A172 (cell line): ENCODE measurements at places on chromosomes 1 and 21. TPM values are rescaled to one million over a fixed set of nuclear protein-coding genes. Genes with fewer than 3 reads are reported as not detected.

DNA sequence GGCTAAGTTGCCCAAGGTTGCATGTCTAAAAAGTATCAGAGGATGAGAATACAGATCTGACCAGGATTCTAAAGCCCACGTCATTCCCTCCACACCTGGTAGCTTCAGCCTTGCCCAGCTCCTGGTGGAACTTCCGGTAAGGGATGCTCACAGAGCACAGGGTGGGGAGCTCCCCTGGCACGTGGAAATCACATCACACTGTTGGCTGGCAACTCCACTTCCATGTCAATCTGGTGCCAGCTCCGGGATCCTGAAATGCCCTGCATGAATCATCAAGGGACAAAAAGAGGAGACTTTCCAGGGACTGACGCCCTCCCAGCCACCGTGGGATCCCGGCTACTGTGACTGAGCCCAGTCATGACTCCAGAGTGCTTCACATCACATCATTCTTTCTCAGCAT is 12.4 kb upstream of the BCAR3 start:
- peak; percentile 90 for DNase-seq

GRCh38 chr1:168236836-168237611 is 11.2 kb downstream of the SFT2D2 start:
- no peak for DNase-seq

The CAPN8 gene
- total RNA-seq: not detected in 2 replicates

DNA sequence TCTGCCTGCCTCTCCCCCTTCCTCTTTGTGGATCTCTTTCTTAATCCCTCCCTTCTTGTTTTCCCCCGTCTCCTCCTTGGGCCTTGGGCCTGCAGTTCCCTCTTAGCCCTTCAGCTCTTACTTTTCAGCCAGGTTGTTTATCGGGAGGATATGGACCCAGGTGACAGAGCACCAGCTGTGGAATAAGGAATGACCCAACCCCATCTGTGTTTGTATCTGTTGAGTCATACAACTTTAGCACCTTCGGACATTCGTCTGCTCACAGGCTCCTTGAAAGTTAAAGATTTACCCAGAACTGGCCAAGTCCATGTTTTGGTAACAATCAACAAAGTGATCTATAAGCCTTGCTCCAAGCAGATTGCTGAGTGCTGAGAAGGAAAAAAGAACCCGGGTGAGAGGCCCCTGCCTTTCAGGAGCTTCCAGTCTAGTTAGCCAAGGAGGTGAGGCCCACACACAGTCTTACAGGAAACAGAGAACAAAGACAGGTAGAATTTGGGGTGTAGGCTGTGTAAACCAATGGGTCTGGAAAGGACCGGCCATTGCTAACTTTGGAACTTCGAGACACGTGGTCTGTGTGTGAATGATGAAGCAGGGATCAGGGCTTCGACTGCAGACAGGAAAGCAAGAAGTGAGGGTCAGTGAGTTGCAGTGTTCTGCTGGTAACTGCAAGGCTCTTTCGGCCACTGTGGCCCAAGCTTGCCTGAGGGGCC is 66.7 kb upstream of the F3 start:
- no peak for DNase-seq

DNA sequence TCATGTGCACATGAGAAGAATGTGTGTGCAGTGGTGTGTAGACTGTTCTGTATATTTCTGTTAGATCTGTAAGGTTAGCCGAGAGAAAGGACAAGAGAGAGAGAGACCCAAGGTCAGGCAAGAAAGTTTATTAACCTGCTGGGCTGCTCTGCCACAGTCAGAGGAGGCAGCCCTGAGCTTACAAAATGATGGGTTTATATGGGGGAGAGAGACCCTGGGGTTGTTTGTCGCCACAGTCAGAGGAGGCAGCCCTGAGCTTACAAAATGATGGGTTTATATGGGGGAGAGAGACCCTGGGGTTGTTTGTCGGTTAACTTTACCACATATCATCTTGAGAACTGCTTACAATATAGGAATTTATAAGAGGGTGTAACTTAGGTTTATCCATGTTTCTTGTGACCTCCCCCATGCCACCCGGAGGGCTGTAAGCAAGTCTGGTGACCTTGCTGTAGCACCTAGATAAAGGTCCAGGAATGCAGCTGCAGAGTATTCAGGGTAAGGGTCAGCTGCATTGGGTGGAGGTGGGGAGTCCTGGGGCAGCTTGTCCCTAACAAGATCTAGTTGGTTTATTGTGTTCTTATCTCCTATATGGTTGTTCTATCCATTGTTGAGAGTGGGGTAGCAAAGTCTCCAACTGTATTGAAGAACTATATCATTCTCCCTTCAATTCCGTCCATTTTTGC is 9.3 kb upstream of the ZBTB40 start:
- DNase-seq: no peak

- no peak for DNase-seq
Measured at GRCh38 chr1:229088711-229089110, 182.2 kb upstream of the RAB4A start.

DNA sequence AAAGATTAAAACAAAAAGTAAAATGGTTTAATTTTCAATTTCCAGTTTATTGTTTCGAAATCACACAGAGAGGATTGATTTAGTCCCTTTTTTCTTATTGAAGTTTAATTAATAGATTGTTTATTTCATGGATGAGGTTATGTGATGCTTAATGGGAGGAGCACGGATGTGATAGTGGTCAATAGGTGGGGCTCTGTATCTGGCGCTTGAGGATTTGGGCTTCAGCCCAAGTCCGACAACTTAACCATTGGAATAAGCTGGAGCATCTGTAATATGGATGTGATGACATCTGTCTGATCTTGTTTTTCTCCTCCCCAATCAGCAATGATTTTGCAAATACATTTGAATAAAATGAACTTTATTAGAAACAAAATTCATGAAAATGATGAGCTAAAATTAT is 169.2 kb downstream of the LYPLAL1 start:
- DNase-seq: no peak

DNA sequence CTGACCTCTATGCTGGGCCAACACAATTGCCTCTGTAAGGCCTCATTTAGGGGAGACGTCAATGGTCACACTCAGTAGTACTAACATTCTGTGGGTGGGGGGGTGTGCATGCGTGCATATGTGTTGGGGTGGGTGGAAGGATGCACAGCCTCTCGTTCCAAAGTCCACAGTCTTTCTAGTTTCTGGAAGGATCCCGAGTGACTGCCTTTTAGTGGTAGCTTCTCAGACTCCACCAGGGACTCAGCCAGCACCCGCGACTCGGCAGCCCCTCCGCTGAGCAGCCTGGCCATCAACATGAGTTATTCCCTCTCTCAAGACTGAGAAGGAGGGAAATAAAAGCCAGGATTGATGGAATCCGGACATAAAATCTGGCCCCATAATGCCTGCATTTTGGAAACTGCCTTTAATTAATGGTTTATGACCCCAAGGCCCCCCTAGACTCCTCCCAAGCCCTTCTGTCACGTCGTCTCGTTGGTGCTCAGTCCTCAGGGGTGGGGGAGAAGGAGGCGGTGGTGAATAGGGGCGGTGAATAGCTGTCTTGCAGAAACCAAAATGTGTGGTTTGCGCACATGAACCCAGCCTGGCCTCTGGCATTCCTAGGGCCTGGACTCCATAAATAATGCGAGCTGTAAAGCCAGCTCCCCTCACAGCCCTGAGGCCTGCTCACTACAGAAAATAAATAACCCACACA is 65.1 kb upstream of the TMEM51 start:
- DNase-seq: no peak

- peak; percentile 63 for DNase-seq
Measured at GRCh38 chr21:32329331-32329730, 30.7 kb downstream of the MRAP start.

DNA sequence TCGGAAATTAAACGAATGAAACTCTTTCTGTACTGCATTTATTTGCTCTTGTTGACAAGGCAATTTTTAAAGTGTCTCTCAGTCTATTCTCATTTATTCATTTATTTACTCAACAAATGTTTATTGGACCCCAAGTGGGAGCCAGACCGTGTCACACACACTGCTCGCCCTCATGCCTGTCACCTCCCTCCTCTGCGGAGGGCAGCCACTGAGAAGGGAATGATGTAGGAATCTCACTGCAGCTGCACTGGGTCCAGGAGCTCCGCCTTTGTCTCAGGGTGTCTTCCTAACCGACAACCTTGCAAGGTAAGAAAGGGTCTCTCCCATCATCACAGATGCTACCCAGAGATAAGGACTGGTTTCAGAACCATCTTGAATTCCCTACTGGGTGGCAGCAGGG is 14.1 kb upstream of the KLHDC7A start:
- no peak for DNase-seq

The CELA3B gene
- total RNA-seq: not detected in 2 replicates

DNA sequence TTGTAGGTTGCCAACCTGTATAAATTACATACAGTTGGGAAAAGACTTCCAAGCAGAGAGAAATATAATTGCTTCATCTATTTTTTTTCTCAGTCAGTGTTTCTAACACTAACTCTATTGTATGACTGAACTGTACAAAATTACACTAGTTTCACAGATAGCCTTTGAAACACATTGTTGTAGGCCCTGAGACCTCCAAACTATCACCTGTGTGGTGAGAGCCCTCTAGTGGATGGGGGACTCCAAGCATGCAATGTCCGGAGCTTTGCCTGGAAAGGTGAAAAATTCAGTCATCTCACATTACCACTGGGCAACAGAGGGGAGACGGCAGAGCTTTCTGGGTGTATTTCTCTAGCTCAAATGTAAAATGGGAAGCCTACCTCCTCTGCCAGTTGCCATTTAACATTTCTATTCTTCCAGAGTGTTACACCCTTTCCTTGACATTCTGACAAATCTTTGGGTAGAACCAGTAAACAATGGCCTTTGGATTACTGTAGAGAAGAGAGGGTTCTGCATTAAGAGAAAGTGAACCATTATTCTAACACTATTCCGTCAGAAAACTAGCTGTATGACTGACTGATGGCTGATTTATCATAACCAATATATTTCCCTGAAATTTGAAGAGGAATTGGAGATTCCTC is 212.2 kb downstream of the LYPLAL1 start:
- DNase-seq: peak; percentile 77

DNA sequence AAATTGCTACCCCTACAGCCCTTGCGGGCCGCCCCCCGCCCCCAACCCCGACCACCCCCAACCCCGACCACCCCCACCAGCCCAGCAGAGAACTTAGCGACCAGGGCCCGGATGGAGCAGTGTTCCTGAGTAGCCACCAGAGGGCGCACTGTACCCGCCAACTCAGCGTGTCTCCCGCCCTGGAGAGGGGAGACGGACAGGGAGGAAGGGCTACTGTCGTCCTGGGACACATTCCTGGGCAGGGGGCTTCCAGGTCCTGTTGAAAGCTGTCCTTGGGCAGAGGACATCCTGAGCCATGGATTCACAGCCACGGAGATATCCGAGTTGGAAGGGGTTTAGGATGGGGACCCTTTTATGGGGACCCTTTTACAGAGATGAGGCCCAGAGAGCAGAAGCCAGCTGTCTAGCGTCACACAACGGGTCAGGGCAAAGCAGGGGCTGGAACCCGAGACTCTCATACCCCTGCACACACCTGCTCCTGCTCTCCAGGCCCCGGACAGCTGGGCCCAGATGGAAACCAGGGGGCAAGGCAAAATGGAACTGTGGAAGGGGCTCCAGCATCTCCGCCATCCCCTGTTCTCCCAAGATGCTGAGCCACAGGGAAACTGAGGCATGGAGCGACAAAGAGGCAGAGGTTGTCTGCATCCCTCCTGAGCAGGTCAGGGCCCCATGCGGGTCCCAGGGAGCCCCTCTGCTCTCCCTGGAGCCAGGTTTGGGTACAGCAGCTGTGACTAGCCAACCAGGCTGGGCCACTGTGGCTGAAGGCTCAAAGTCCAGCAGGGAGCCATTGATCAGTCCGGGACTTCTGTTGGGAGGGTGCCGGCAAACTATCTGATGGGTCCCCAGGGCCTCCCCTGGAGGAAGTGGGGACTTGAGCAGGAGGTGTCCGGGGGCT is 25.0 kb upstream of the LAPTM5 start:
- DNase-seq: no peak

The LIPI gene
- not detected in 2 replicates for total RNA-seq

The SLAMF8 gene
- total RNA-seq: 0.48 TPM in 1 of 2 replicates, not detected in the other

GRCh38 chr21:38352536-38353219 is 95.9 kb downstream of the KCNJ15 start:
- peak; percentile 74 for DNase-seq

DNA sequence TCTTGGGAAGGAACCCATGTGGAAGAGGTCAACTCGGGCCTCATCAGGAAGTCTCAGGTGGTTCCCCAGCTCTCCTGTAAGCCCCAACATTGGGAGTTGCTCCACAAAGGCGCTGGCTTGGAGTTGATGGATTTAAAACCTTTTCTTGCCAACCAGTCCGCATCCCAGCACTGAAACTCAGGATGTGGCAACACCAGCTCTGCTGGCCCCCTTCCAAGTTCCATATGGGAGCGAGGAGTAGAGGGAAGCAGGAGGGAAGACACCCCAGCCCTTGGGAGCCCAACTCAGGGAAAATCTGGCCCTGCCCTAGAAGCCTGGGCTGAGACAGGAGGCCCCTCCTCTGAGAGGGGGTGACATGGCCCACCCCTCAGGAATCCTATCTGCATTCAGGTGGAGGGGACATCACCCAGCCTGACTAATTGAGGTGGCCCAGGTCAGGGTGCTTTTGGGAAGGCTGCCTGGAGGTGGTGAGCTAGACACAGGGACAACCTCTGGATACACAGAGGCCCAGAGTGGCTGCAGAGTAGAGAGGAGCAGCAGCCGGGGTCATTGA is 33.1 kb upstream of the DMBX1 start:
- no peak for DNase-seq

GRCh38 chr1:59243550-59243949 is 53.3 kb upstream of the FGGY start:
- no peak for DNase-seq

The CADM3 gene
- total RNA-seq: 0.26 and 0.91 TPM in 2 replicates

The KCNJ9 gene
- total RNA-seq: not detected in 2 replicates

DNA sequence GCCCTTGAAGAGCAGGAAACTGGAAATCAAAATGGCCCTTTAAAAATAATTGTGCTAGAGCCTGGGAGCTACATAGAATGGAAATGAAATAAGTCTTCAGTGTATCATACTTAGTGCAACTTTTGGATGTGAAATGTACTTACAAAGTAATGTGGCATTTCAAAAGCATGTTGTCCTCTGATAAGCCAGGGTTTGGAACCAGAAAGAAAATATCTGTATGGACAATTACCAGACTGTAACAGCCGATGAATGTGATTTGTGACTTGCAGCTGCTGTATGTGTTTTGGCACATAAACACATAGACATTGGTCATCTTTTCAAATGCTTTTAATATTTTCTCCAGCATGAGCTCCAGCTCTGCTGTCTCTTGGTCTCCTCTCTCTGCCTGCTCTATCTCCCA is 546.4 kb downstream of the OMA1 start:
- DNase-seq: no peak

DNA sequence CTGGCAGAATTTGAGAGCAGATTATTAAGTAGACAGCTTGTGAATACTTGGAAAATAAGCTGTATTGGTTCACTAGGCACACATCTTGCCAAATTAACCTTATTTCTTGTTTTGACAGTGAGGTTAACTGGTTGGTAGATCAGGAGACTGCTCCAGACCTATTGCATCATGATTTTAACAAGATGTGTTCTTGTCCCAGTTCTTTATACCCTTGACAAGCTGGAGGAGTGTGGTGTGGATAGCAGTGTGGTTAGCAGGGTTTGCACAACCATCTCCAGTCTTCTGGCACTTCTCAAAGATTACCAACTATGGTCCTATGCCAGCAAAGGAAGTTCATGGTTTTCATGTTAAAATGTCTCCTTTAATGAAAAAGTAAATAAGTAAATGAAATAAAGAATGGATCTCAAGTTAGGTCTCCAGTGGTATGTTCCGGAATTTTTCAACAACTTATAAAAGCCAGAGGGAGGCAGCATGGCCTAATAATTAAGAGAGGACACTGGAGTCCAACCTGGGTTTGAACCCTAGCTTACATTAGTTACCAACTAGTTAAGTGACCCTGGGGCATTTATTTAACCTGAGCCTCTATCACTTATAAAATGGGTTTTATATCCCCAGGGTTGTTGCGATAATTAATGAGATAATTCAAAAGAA is 34.1 kb downstream of the DDX20 start:
- DNase-seq: no peak

The USH2A gene
- 6.9 and 8.1 TPM in 2 replicates for total RNA-seq

GRCh38 chr1:211127166-211127565 is 6.8 kb downstream of the KCNH1 start:
- DNase-seq: no peak
